Kidney (tissue), 22 donors: ENCODE measurements at places on chromosomes 6 and 20. TPM values are rescaled to one million over a fixed set of nuclear protein-coding genes. Genes with fewer than 3 reads are reported as not detected.

GRCh38 chr6:79330704-79331103 lies 96.2 kb upstream of the HMGN3 start:
- DNase-seq = no peak
- no peaks in the 10 kb centered on the region for H3K27me3 ChIP-seq
- H3K27ac ChIP-seq = no peak overlapping the region
- H3K4me1 ChIP-seq = no peaks in the 10 kb centered on the region
- no peak overlapping the region for H3K4me3 ChIP-seq

GRCh38 chr6:85115376-85115775 lies 334.5 kb upstream of the NT5E start:
- no peaks in the 10 kb centered on the region for H3K4me1 ChIP-seq
- H3K36me3 ChIP-seq = no peaks in the 10 kb centered on the region
- no peaks in the 10 kb centered on the region for H3K27me3 ChIP-seq
- H3K27ac ChIP-seq = no peak overlapping the region

The EIF6 gene
- 114 TPM for total RNA-seq

The ZNF512B gene
- 19.2 TPM for total RNA-seq

The VWA7 gene
- total RNA-seq = 32.5 TPM

DNA sequence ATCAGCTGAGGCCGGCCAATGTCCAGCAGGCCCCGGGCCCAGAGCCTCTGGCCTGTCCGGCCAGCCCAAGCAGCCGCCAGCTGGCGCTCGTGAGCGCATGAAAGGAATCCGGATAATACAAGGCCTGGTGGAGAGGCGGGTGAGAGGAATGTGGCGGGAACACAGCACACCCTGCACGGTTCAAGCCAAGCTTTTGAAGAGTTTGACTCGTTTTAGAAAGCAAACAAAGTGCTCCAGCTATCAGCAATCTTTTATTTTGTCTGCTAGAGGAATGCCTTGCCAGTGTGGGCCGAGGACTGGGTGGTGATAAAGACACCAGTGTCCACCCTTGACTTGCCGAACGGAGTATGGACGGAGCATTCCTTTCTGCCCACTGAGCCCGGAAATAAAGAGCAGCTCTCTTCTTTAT lies 9.3 kb upstream of the NEDD9 start:
- H3K27ac ChIP-seq = no peak overlapping the region
- H3K27me3 ChIP-seq = no peaks in the 10 kb centered on the region
- peak; percentile 82 for DNase-seq
- H3K4me3 ChIP-seq = no peak overlapping the region

DNA sequence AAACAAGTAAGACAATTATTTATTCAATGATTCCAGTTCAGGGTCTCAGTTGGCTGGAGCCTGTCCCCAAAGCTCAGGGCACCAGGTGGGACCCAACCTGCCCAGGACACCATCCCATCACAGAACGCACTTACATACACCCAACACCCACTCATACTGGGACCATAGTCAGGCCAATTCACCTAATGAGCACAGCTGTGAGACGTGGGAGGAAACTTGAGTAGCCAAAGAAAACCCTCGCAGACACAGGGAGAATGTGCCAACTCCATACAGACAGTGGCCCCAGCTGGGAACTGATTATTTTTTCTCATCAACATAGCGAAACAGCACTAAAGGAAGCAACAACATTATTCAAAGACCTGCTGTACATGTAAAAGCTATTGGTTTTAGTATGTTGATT lies 58.6 kb upstream of the DOK5 start:
- no peaks in the 10 kb centered on the region for H3K27me3 ChIP-seq
- H3K27ac ChIP-seq = no peak overlapping the region
- DNase-seq = no peak
- no peaks in the 10 kb centered on the region for H3K4me1 ChIP-seq
- no peak overlapping the region for H3K4me3 ChIP-seq

DNA sequence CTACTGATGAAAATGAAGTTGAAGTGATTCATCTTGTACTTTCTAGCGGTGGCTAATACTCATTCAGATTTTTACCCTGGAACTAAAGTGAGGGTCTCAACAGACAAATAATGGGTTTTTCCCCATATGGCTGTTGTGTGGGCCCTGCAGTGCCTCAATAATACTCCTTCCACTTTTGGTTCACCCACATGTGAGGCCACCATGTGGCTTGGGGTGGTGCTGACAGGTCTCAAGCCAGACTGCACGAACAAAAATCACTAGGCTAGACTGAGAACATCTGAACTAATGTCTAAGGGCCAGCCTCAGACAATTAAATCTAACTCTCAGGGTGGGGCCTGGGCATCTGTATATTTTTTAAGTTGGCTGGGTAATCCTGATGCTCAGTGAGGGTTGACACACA lies 7.9 kb upstream of the COL12A1 start:
- no peak overlapping the region for H3K4me3 ChIP-seq
- H3K27me3 ChIP-seq = peaks cover under 1% of the 10 kb centered on the region
- H3K27ac ChIP-seq = no peak overlapping the region
- no peaks in the 10 kb centered on the region for H3K36me3 ChIP-seq
- H3K4me1 ChIP-seq = peaks cover 3% of the 10 kb centered on the region

DNA sequence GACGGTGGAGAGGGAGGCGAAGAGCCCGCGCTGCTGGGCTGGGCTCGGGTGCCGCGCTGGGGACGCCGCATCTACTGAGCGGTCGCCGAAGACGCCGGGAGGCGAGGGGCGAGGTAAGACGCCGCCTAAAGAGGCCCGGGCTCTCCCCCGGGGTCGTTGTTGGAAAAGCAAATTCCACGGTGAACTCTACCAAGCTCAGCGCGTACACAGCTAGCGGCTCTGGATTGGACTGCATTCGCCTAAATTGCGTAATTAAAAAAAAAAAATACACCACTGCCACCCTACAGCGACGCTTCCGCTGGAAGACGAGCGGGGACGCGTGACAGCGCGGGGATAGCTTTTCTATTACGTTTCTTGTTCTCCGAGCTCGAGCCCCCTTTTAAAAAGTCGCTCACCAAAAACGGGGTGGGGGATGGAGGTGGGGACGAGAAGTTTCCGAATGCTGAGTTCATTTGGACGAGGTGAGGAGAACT lies 92.0 kb upstream of the PRDM1 start:
- peak overlapping the region; percentile 77 for H3K4me3 ChIP-seq
- peak overlapping the region; percentile 84 for H3K27ac ChIP-seq
- no peaks in the 10 kb centered on the region for H3K4me1 ChIP-seq
- DNase-seq = peak; percentile 43

The TCF21 gene
- total RNA-seq = 6.3 TPM
